T-helper 17 cell (primary cell): ENCODE measurements at places on chromosomes 5 and 9. TPM values are rescaled to one million over a fixed set of nuclear protein-coding genes. Genes with fewer than 3 reads are reported as not detected.

DNA sequence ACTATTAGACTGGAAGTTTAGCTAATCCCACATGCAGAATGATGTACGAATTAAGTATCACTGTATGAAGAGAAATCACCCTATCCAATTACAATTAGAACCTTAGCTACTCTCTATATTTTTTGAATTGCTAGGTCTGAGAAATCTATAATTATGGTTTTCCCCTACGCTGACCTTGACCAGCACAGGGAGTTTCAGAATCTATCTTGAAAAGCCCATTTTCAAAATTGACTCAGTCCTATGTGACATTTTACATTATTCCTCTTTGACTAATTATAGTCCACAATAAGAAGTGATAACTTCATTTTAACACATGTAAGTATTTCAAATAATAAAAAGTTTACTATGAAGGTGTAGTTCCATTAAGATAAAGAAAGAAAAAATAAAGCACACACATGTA lies 21.5 kb downstream of the NUDT12 start:
- H3K4me1 ChIP-seq: no peaks in the 10 kb centered on the region
- H3K4me3 ChIP-seq: no peak overlapping the region
- H3K36me3 ChIP-seq: no peaks in the 10 kb centered on the region
- no peak for DNase-seq
- H3K27ac ChIP-seq: no peak overlapping the region

DNA sequence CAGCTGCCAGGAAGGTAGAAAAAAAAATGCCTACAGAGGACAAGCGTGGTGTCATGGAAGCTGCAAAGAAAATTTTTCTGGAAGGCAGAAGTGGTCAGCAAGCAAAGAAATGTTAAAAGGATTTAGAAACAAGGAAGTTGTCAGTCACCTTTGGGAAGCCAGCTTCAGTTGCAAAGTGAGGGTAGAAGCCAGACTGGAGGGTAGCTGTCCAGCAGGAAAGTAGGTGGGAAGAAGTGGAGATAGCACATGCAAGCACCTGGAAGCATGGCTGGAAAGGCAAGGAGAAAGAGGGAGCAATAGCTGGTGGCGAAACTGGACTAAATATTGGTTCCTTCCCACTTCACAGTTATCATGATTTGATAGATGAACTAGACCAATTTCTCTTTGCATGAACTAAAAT lies 54.3 kb downstream of the ADRB2 start:
- peaks cover 2% of the 10 kb centered on the region for H3K4me1 ChIP-seq
- H3K27me3 ChIP-seq: no peaks in the 10 kb centered on the region
- no peak for DNase-seq
- no peak overlapping the region for H3K4me3 ChIP-seq
- H3K27ac ChIP-seq: no peak overlapping the region

GRCh38 chr9:132976571-132976970 lies 1.9 kb upstream of the GFI1B start:
- H3K27ac ChIP-seq: no peak overlapping the region
- peaks cover 69% of the 10 kb centered on the region for H3K27me3 ChIP-seq
- H3K4me3 ChIP-seq: no peak overlapping the region

GRCh38 chr5:143898916-143899591 lies 87.1 kb downstream of the HMHB1 start:
- DNase-seq: no peak
- H3K36me3 ChIP-seq: peaks cover 2% of the 10 kb centered on the region
- peak overlapping the region; percentile 72 for H3K27ac ChIP-seq
- H3K4me1 ChIP-seq: peaks cover 22% of the 10 kb centered on the region
- H3K27me3 ChIP-seq: no peaks in the 10 kb centered on the region
- peak overlapping the region; percentile 60 for H3K4me3 ChIP-seq

DNA sequence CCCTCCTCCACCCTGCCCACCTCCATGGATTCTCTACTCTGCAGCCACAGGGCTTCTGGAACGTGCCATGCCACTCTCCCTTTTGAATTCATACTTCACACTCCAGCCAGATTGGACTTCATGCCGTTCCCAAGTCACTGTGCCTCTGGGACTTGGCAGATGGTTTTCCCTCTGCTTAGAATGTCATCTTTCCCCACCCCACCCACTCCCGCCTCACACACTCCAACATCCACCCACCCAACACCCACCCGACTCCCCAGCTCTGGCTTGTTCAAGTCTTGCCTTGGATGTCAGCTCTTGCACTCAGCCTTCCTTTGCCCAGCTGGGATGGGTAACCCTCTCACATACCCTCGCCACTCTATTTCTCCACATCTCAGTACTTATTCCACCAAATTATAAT lies 142.1 kb upstream of the DHFR start:
- no peak overlapping the region for H3K4me3 ChIP-seq
- no peak overlapping the region for H3K27ac ChIP-seq
- no peaks in the 10 kb centered on the region for H3K4me1 ChIP-seq
- DNase-seq: no peak
- H3K36me3 ChIP-seq: peaks cover 8% of the 10 kb centered on the region

DNA sequence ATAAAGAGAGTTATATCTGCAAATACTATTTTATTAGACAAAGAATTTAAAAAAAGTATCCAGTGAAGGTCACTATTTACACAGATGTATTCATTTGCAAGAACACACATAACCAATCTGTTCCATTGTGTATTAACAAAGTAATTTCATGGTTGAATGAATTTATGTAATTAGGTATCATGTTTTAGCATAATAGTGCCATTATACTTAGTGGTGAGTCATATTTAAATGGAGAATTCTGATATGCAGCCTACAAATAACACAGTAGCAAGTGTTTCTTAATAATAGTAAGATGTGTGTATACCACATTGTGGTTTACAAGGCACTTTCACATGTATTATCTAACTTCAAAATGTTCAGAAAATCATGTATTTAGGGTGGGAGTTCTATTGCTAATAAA lies 1028.5 kb upstream of the ACO1 start:
- H3K36me3 ChIP-seq: no peaks in the 10 kb centered on the region
- no peaks in the 10 kb centered on the region for H3K27me3 ChIP-seq
- no peak overlapping the region for H3K27ac ChIP-seq
- peaks cover 2% of the 10 kb centered on the region for H3K4me1 ChIP-seq
- no peak for DNase-seq

DNA sequence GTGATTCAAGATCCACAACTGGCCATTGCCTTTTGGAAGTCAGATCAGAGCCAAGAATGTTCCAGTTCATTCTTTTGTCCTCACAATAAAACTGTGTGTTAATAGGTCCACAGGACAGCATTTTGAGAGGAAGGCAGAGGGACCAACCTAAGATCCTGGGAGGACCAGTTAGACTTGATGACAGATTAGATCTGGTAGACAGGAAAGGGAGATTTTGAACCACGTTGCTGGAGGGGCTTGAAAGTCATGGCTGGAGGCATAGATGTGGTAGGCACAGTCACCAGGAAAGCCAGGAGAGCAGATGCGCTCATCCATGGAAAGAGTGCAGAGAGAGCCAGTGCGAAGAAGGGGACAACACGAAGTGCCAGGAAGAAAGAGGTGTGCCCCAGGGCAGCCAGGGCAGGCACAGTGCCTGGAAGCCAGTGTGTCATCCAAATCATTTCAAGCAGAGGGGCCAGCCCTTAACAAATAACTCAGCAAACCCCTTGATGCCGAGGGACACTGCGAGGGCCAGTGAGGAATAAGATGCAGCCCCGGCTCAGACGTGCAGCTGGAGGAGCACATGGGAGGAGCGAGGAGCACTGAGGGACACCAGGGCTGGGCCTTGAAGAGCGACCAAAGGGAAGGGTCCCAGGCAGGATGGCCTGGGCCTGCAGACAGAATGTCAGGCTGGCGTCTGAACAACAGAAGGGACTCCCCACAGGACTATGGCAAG lies 12.8 kb upstream of the SLC2A8 start:
- peaks cover 64% of the 10 kb centered on the region for H3K27me3 ChIP-seq
- peak overlapping the region; percentile 21 for H3K4me3 ChIP-seq
- no peak overlapping the region for H3K27ac ChIP-seq
- peaks cover 4% of the 10 kb centered on the region for H3K36me3 ChIP-seq
- H3K4me1 ChIP-seq: peaks cover 30% of the 10 kb centered on the region

GRCh38 chr9:88852794-88853193 lies 138.5 kb upstream of the S1PR3 start:
- no peak overlapping the region for H3K27ac ChIP-seq
- H3K27me3 ChIP-seq: peaks cover 14% of the 10 kb centered on the region
- H3K36me3 ChIP-seq: no peaks in the 10 kb centered on the region
- no peak for DNase-seq
- no peaks in the 10 kb centered on the region for H3K4me1 ChIP-seq

- H3K4me1 ChIP-seq: no peaks in the 10 kb centered on the region
- DNase-seq: no peak
- H3K36me3 ChIP-seq: no peaks in the 10 kb centered on the region
- H3K27ac ChIP-seq: no peak overlapping the region
These were observed 363.8 kb downstream of the LRRC70 start for GRCh38 chr5:62942384-62942783.

DNA sequence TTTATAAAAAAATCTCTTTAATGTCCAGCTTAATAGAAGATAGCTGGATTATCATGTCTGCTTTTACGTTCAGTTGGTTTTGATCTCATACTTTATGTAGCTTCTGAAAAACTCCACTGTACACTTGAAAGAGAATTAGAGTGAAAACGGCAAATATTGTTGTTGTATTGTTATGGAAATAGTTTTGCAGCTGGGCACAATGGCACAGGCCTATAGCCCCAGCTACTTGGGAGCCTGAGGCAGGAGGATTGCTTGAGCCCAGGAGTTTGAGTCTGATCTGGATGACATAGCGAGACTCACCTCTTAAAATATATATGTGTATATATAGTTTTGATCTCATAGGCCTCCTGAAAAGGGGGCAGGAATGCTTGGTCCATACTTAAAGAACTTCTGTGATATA lies 67.4 kb upstream of the PRRC1 start:
- H3K4me1 ChIP-seq: peaks cover 2% of the 10 kb centered on the region
- peaks cover 50% of the 10 kb centered on the region for H3K27me3 ChIP-seq
- no peak overlapping the region for H3K27ac ChIP-seq
- H3K36me3 ChIP-seq: no peaks in the 10 kb centered on the region
- no peak for DNase-seq

DNA sequence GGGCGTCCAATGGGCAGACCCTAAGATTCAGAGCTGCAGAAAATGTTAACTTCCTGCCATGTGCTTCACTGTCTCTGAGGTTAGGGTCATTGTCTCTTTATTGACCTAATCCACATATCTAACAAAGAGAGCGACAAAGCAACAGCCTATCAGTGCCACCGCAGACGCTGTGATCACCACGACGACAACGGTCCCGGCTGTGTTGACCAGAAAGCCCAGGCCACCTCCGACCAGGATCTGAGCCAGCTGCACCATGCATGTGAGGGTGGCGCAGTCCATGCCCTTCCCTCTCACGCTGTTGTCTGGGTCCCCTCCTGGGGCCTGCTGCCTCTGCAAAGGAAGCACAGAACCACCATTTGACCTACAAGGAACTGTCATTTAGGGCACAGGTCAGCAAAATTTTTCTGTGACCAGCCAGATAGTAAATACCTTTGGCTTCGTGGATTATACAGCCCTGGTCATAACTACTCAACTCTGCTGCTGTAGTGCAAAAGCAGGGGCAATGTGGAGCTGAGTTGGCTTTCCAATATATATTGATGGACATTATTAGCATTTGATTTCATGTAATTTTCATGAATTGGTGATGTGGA lies 8.5 kb downstream of the RXFP3 start:
- H3K4me3 ChIP-seq: no peak overlapping the region
- H3K27ac ChIP-seq: no peak overlapping the region
- no peak for DNase-seq
- H3K4me1 ChIP-seq: no peaks in the 10 kb centered on the region

DNA sequence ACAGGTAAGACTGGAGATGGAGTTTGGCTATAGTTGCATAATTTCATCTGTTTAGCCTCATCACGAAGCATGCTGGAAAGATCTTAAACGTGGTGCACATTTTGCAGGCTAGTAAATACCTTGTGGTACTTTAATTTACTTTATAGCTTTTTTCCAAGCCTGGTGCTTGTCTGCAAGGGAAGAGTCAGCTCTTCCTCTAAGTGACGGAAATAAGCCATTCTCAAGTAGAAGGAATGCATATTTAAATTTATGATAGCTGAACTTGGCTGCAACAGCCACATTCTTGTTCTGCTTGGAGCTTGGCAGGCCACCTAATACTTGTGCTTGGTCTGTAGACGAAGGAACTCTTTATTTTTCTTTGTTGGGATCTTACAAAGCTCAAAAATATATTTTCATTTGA lies 188.0 kb upstream of the PIK3R1 start:
- H3K27ac ChIP-seq: no peak overlapping the region
- H3K27me3 ChIP-seq: peaks cover 16% of the 10 kb centered on the region
- peaks cover 2% of the 10 kb centered on the region for H3K4me1 ChIP-seq
- DNase-seq: no peak

DNA sequence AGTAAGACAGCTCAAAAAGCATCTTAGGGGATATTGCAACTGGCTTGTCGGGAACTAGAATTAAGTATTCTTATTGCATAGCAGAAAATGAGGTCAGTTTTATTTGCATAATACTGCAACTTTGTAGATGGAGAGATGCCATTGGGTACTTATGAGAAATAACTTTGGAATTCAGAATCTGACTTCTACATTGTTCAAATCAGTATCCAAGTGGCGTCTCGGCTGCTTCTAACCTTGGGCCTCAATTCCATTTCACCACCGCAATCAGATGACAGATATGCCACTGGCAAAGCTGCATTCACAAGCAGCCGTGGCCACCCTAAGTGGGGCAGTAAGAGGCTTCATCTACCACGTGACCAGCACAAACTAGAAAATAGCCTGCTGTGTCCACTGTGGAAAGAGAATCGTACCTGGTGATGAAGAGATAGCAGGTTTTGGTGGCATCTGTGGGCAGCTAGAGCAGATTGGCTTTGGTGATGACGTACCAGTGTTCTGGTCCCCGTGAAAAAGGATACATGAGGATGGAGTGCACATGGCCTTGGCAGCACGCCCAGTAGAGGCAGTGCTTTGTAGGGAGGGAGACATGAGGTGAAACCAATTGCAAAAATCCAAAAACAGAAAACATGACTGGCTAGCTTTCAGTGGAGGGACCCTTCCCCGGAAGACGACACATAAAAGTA lies 116.6 kb downstream of the KLHL3 start:
- H3K36me3 ChIP-seq: peaks cover 3% of the 10 kb centered on the region
- no peak for DNase-seq
- no peaks in the 10 kb centered on the region for H3K27me3 ChIP-seq
- peak overlapping the region; percentile 27 for H3K27ac ChIP-seq
- H3K4me3 ChIP-seq: no peak overlapping the region

- H3K27ac ChIP-seq: no peak overlapping the region
- H3K36me3 ChIP-seq: no peaks in the 10 kb centered on the region
- no peaks in the 10 kb centered on the region for H3K4me1 ChIP-seq
- no peak overlapping the region for H3K4me3 ChIP-seq
- peaks cover 6% of the 10 kb centered on the region for H3K27me3 ChIP-seq
- no peak for DNase-seq
These were observed 275.5 kb downstream of the SPOCK1 start for GRCh38 chr5:137223324-137224295.

The C5 gene
- total RNA-seq: 1.3 TPM

The GRM6 gene
- not detected for total RNA-seq

The PCDHGA1 gene
- not detected for total RNA-seq

The GRIN1 gene
- total RNA-seq: not detected

The PRDM9 gene
- total RNA-seq: not detected

The SIMC1 gene
- 22.6 TPM for total RNA-seq

The SPARC gene
- 494 TPM for total RNA-seq

The LCN6 gene
- total RNA-seq: not detected
